ENCODE measurements at places on chromosomes 7 and 10. TPM values are rescaled to one million over a fixed set of nuclear protein-coding genes. Genes with fewer than 3 reads are reported as not detected.

GJD4 gene
- total RNA-seq: not detected

PIK3CG gene
- total RNA-seq: 0.97 TPM

- no peak overlapping the region for H3K4me3 ChIP-seq
- H3K4me1 ChIP-seq: no peaks in the 10 kb centered on the region
- peaks cover 23% of the 10 kb centered on the region for H3K27me3 ChIP-seq
- H3K36me3 ChIP-seq: no peaks in the 10 kb centered on the region
- H3K27ac ChIP-seq: no peak overlapping the region
Measured at GRCh38 chr7:101436857-101437576, 74.3 kb downstream of the COL26A1 start.

- no peak for DNase-seq
- H3K4me3 ChIP-seq: no peak overlapping the region
- no peaks in the 10 kb centered on the region for H3K27me3 ChIP-seq
- H3K36me3 ChIP-seq: no peaks in the 10 kb centered on the region
Measured at GRCh38 chr10:24440817-24441797, 232.2 kb downstream of the KIAA1217 start.

DNA sequence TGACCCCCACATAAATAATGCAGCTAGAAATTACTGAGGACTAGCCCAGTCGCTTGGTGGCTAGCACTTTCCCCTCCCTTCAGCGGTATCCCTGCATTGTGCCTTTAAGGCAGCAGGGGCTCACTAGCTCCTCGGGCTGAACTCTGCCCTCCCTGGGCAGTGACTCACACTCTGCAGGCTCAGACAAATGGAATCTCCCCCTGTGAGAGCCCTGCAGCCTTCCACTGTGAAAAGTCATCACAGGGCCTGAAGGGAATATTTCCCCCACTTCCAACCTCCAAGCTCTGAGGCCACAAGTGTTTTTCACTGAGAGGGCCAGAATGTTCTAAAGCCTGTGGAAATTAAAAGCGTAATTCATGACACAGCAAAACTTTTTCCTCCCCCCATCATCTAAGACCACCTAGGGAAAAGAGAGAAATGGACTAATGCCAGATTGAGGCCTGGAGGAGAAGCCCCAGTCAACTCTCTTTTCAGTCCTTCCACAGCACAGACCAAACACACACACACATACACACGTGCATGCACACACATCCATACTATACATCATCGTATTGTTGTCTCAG lies 93.6 kb upstream of the COL1A2 start:
- peak overlapping the region; percentile 60 for H3K27ac ChIP-seq
- no peaks in the 10 kb centered on the region for H3K27me3 ChIP-seq
- DNase-seq: peak; percentile 53
- no peak overlapping the region for H3K4me3 ChIP-seq
- H3K4me1 ChIP-seq: peaks cover 5% of the 10 kb centered on the region

DNA sequence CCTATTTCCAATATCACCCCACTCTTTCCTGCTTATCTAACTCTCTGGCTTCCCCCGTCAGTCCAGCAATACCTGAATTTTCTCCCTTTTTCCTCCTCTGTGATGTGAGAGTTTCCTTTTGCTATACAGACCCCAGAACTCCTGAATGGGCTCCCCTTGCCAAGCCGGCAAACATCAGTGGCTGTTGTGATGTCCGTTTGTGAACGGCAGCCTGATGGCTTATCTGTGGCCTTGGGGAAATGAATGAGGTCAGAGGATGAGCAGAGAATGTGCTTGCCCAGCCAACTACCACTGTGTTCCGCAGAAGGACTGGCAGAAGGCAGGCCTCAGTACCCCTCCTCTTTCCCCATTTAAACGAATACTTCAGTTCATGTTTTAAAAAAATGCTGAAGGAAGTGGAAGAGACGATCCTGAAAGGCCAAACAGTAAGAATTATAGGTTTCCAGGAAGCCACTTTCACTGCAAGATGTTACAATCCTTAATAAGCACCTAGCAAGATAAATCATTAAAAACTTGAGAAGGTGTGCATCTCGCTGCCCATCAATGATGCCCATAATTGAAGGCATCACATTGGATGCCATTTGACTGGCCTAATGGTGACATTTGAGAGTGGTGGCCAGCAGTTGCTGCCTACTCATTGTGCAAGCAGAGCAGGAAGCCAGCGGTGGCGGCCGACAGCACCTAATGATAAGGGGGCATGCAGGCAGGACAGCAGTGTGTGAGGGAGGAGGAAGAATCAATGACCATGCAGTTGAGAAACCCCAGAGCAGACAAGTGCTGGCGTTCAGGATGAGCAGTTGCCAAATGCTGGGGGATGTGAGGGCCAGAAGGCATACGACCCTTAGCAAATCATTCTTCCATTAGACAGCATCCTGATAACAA lies 31.5 kb downstream of the SLC18A2 start:
- no peaks in the 10 kb centered on the region for H3K36me3 ChIP-seq
- no peaks in the 10 kb centered on the region for H3K27me3 ChIP-seq
- H3K27ac ChIP-seq: no peak overlapping the region
- H3K4me3 ChIP-seq: no peak overlapping the region
- no peak for DNase-seq

Measured in gastrocnemius medialis (tissue), 4 donors.